Hematopoietic multipotent progenitor cell treated with erythropoietin and hydrocortisone succinate and interleukin-3 and kit ligand, for 4 days (in vitro differentiated cells): ENCODE measurements at places on chromosomes 6 and 20.

DNA sequence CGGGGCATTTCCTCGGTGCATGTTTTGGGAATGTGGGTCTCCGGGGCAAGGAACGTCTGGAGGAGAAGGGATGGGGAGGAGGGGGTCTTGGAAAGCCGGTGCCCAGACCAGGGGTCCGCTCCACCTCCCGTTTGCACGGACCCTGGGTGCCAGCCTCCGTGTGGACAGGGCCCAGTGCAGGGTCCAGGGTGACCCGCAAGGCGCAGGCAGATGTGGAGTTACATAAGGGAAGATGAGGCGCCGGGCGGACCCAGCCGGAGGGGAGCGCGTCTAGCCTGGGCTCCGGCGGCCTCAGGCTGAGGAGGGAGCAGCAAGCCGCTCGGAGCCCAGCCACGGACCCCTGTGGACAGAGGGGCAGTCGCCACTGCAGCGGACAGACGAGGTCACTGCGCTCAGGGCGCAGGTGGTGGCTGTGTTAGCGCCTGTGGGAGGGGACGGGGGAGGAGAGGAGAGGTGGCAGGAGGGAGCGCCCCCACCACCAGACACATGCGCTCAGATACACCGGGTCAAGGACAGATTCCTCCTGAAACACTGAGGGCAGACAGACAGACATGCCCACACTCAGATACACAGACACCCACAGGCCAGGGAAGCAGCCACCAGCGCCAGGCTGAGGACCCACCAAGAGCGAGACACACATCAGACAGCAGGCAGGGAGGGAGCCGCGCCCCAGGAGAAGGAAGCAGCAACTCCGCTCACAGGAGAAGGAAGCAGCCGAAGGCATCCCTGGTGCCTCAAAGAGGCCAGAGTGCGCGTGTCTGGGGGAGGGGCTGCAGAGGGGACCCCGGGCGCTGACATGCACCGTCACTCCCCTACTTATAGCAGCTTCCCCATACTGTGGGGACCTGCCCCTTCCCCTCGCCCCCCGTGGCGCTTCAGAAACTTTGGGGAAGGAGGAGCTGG, 839 bp upstream of the HRH3 start:
- no peak for DNase-seq

GRCh38 chr6:7080311-7080710, 27.4 kb upstream of the RREB1 start:
- DNase-seq, result peak; percentile 35

DNA sequence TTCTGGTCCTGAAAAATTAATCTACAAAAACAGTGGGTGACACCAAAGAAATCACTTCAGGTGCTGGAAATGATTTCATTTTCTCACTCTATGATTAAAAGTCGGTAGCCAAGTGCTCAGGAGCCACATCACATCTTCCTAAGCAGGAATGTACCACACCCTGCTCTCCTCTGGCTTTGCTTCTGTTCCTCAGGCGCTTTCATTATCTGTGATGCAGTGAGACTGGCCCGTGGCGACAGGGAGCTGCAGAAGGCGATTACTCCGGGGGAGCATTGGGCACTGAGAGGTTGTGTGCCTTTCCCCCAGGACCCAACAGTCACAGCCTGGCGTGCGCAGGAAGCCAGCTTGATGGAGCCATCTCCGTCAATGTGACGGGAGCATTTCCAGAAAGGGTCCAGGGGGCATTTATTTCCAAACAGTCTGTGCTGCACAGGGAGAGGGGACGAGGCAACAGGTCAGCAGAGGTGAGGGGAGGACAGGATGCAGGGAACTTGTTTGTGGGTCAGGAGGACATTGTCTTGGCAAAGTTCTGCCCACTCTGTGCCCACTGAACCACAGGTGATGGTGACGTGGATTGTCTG, 5.6 kb upstream of the ZNF831 start:
- no peak for DNase-seq

- peak; percentile 6 for DNase-seq
Measured at GRCh38 chr6:129432738-129433137, 277.2 kb downstream of the ARHGAP18 start.

DNA sequence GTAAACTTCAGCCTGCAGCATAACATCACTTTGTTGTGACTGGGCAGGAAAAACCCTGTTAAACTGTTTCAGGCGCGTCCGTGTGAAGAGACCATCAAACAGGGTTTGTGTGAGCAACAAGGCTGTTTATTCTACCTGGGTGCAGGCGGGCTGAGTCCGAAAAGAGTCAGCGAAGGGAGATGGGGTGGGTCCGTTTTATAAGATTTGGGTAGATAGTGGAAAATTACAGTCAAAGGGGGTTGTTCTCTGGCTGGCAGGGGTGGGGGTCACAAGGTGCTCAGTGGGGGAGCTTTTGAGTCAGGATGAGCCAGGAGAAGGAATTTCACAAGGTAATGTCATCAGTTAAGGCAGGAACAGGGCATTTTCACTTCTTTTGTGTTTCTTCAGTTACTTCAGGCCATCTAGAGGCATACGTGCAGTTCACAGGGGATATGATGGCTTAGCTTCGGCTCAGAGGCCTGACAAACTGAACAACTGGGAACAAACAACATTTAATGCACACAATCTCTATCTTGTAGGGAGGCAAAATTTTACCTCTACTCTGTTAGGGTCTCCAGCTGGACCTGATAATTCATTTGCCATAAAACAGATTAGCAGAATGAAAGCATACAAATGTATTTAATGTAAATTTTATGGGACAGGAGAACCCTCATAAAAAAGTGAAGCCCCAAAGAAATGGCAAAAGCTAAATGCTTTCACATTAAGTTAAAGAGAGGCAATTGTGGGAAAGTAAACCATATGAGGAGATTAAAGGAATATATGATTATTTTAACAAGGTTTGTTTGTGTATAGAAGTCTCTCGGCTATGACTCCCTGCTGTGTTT, 58.3 kb upstream of the HFE start:
- no peak for DNase-seq

- DNase-seq, result peak; percentile 48
Measured at GRCh38 chr6:53543359-53544216, 1.3 kb downstream of the GCLC start.

GRCh38 chr20:7608250-7608649, 332.0 kb downstream of the HAO1 start:
- peak; percentile 1 for DNase-seq

DNA sequence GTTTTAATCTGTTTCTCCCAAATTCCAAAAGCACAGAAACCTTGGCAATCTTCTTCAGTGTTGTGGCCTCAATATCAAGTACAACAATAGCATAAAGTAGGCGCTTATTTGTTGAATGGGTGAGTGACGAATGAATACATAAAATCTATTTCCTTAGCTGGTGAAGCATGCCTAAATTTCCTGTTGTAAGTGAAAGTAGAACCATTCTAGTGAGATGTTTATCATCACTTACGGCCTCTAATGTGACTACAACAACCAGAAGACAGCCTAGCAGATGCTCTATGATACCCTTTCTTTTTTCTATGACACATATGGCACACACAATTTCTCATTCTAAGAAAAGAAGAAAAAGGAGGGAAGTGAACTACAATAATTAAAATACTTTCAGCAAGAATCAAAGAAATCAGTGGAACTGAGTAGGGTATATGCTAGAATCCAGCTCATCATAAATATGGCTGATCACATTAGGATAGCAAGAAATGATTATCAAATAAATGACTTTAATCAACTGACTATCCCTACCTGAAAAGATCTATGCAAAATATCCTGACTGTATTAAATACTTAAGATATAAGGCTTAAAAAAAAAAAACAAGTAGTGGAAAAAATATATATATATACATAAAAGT, 67.4 kb downstream of the BTBD9 start:
- DNase-seq, result peak; percentile 53

GRCh38 chr20:45419188-45420091, 3.5 kb downstream of the PIGT start:
- DNase-seq, result peak; percentile 28

GRCh38 chr20:64106981-64107735, at the start of gene NPBWR2:
TSS of gene NPBWR2 (minus strand) at chr20:64107565. CDS start at chr20:64106831, 734 bp downstream.
- DNase-seq, result peak; percentile 56

- DNase-seq, result no peak
Measured at GRCh38 chr6:42012501-42013133, 37.7 kb upstream of the TAF8 start.

DNA sequence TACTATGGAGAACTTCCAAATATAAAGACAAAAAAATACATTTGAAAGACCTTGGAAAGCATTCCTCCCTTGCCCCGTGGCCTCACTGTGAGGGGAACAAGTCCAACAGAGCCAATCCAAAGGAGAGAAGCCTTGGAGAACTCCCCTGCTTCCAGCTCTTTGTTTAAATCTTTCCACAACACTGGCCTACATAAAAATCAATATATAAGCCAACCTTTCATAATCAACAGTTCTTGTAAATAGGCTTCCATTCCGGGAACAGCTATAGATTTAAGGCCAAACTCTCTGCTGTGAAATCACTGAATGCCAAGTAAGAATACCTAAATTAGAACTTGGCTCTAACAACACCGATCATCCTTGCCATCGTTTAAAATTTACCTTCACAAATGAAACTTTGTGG, 242.1 kb downstream of the HACE1 start:
- DNase-seq, result no peak

GRCh38 chr6:52330470-52330869, 31.5 kb upstream of the PAQR8 start:
- peak; percentile 57 for DNase-seq

DNA sequence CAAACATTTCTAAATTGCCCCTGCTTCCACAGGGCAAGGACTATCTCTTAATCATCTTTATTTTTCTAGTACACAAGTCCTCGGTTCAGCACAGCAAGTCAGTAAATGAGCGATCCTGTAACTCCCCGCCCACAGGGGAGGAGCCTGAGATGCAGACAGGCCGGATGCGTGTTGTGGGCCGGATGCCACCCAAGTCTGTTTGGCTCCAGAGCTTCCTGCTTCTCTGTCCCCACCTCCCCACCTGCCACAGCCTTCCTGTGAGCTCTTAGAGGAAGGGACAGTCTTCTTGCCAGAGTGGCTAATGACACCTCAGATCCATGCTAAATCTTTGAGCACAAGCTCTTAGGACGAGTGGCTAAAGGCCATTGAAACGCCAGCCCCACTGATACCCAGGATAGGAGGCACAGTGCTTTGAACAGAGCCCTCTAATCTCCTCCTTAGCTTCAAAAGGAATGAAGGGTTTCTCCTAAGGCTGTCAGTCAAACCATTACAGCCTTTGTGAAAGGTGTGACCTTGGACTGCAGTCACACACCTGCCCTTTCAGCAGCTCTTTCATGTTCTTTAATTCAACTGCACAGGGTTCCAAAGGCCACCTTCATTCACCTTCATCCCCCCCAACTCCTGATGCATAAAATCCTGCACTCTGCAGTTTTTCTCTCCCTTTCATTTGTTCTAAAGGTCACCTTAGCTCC, 264.3 kb downstream of the TFAP2C start:
- DNase-seq, result peak; percentile 25

DNA sequence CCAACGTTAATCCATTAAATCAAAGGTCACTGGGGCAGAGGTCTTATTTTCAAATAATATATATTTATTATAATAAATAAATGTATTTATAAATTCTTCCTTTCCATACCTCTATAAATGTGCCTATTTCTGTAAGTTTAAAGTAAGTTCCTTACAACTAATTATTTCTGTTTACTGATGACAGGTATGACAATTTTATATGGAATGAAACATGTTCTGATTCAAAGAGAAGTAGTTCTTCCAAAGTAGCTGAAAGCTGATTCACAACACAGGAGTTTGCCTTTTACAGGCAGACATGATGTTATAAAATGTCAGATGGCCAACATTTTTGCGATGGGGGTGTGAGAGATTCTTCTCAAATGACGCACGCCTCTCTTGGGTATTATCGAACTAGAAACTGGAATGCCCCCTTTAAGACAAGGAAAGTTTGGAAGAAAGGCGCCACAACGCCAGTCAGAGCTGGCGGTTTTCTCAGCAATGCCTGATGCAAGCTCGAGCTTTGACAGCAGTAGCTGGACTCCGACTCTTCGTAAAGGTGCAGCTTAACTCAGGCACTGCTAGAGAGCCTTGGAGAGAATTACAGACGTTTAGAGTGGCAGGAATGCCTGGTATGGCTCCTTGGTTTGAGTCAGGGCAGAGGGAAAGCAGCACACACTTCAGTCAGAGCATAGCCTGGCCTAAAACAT, 92.1 kb downstream of the FOXC1 start:
- no peak for DNase-seq

- peak; percentile 51 for DNase-seq
Measured at GRCh38 chr6:4582506-4583417, 193.4 kb upstream of the CDYL start.

- no peak for DNase-seq
Measured at GRCh38 chr20:24407151-24407550, 62.3 kb upstream of the SYNDIG1 start.

DNA sequence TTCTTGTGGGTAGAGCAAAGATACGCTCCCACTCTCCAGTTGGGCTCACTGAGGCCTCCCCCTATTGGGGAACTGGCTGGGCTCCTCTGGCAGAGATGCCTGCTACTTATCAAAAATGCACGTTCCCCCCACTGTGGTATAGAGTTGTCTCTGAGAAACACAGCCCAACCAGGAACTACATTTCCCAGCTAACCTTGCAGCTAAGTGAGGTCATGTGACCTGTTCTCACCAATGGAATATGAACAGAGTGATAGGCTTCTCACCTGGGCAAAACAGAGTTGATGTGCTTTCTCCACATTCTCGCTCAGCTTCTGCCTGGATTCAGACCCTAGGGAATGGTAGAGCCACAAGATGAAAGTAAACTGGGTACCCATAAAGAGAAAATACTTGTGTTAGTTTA, 49.1 kb upstream of the PTPRT start:
- peak; percentile 11 for DNase-seq

GRCh38 chr6:13810688-13811446, 3.5 kb downstream of the MCUR1 start:
- DNase-seq, result no peak

DNA sequence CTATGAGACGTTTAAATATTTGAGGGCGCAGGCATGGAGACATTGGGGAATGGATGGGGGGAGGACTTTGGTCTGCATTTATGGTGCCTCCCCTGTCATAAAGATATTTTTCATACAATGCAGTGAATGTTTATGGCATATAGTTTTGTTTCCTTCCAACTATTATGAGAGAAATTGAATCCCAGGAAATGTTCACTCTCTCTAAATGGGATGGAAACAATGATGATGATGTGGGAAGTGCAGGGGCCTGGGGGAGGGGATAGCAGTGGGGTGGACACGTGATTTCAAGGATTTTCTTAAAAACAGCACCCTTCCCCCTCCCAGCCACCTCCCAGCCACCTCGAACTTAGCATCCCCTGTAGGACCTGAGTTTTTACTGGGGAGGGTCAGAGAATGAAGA, 69.9 kb downstream of the TOX2 start:
- no peak for DNase-seq

DNA sequence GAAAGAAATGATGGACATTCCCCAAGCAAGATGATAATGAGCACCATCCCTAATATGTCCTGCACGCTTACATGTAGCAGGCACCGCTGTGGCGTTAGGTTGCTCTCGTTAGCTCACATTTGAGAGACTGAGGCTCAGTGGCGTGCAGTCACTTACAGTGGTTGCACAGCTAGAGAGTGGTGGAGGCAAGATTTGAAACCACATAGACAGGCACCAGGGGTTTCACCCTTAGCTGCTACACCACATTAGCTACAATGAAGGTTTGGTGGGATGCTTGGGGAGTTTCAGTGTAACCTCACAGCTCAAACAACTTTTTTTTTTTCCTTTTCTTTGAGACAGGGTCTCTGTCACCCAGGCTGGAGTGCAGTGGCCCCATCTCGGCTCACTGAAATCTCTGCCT, 3.7 kb downstream of the COX4I2 start:
- no peak for DNase-seq

- no peak for DNase-seq
Measured at GRCh38 chr6:68859233-68859632, 224.2 kb downstream of the ADGRB3 start.
